Right kidney (tissue), 9 donors: ENCODE measurements at places on chromosomes 12 and 14.

- DNase-seq, result no peak
Measured at GRCh38 chr14:81323093-81323492, 77.0 kb downstream of the STON2 start.

DNA sequence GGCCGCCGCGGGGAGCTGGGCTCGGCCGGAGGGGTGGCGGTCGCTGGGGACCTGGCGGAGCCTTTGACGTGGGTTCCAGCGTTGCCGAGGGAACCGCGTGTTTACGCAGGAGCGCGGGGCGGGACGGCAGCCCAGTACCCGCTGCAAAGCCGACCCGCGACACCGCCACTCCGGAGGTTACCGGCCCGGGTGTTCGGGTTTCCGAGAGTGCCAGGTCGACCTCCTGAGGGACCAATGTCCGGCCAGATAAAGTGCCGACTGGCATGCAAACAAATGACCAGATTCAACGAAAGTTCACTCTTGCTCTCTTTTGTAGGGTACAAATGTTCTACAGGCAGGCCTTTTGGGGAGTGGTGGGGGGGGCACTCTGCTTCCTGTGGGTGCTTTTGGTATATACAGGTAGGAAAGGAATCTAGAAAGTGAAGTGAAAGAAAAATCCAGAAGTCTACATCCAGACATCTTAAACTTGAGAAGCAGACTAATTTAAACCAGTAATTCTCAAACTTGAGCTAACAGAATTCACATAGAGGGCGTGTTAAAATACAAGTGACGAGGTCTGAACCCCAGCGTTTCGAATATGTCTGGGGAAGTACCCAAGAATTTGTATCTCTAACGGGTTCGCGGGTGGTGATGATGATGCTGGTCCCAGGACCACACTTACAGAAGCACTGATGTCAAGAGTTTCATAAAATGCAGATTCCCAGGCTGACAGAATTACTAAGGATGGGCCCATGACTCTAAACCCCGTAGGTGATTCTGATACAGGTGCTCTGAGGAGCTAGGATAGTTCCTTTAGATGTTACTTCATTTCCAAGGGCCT is at the start of gene GPR135:
TSS of gene GPR135 (minus strand) at position 65 of the 820 bp plus-strand sequence. CDS start 154 bp downstream, outside the sequence.
- DNase-seq, result no peak

- DNase-seq, result no peak
Measured at GRCh38 chr14:64761441-64762043, 57.3 kb downstream of the PLEKHG3 start.

- DNase-seq, result no peak
Measured at GRCh38 chr14:72883109-72883508, 10.8 kb downstream of the DPF3 start.
